Stimulated activated CD8-positive, alpha-beta memory T cell treated with anti-CD3 and anti-CD28 coated beads, Interleukin-12 subunit alpha, Interleukin-12 subunit beta, amount 100 ng/mL, for 1 hour (primary cell): ENCODE measurements at places on chromosomes 12 and 14.

DNA sequence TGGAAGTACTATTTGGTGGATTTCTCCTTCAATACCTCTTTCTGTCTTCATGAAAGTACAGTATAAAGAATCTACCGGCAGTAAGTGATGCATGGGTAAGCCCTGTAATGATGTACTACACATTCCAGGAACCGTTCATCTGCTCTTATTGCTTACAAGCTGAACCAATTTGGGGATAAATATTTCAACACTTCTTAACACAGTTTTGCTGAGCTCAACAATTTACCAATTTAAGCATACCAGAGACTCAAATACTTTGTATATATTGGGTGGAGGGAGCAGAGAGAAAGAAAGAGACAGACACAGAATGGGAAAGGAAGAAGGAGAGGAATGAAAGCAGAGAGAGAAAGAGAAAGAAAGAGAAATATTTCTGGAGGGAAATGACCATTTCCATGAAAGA lies 821.1 kb upstream of the FLRT2 start:
- DNase-seq, result no peak

- DNase-seq, result no peak
Observed at GRCh38 chr14:23145794-23146350, 26.8 kb upstream of the CEBPE start.

GRCh38 chr12:116955382-116956021 lies 44.8 kb downstream of the FBXW8 start:
- DNase-seq, result no peak

- no peak for DNase-seq
Observed at GRCh38 chr12:66497008-66497897, 181.6 kb downstream of the GRIP1 start.

GRCh38 chr12:121295746-121296617 lies 527 bp downstream of the CAMKK2 start:
- DNase-seq, result no peak
